ENCODE measurements at places on chromosomes 3 and 15.

DNA sequence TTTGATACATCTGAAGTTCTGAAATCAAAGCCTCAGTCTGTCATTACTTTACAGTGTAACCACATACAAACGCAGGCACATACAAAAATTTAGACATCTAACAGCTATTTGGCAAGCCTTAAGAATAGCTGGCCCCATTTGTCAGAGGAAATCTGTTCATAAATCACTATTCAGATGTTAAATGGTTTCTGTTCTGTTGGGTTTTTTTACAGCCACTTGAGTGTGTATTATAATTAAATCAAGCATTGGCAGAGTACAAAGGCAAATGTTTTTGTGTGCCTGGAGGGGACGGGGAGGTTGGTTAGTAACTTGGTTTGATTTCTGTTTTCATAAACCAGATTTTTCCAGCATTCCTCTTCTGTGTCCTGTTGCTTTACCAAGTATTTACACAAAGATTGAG lies 24.1 kb downstream of the PIGB start:
- DNase-seq = no peak

DNA sequence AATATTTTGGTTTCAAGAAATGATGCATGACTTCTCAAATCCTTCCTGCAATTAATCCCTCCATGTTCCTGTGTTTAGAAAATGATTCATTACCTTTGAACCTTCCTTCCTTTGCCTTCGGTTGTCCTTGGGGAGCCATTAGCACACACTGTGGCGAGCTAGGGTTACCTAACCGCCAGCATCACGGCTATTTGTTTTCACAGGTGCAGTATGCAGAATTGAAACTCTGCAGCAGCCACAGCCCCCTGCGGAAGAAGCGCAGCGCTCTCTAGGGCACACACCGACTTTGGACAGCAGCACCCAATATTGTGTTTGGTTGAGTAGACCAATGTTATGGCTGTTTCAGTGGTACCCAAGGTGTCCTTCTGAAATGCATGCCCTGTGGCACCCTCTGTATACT lies 247.4 kb downstream of the MCTP2 start:
- DNase-seq = no peak

GRCh38 chr3:41323467-41324155 lies 124.3 kb downstream of the CTNNB1 start:
- no peak for DNase-seq

GRCh38 chr3:117278424-117279190 lies 569.0 kb downstream of the TUSC7 start:
- no peak for DNase-seq

GRCh38 chr15:42324308-42324707 lies 35.0 kb upstream of the CAPN3 start:
- no peak for DNase-seq

- DNase-seq = no peak
Observed at GRCh38 chr15:33517944-33518343, 207.2 kb downstream of the RYR3 start.

DNA sequence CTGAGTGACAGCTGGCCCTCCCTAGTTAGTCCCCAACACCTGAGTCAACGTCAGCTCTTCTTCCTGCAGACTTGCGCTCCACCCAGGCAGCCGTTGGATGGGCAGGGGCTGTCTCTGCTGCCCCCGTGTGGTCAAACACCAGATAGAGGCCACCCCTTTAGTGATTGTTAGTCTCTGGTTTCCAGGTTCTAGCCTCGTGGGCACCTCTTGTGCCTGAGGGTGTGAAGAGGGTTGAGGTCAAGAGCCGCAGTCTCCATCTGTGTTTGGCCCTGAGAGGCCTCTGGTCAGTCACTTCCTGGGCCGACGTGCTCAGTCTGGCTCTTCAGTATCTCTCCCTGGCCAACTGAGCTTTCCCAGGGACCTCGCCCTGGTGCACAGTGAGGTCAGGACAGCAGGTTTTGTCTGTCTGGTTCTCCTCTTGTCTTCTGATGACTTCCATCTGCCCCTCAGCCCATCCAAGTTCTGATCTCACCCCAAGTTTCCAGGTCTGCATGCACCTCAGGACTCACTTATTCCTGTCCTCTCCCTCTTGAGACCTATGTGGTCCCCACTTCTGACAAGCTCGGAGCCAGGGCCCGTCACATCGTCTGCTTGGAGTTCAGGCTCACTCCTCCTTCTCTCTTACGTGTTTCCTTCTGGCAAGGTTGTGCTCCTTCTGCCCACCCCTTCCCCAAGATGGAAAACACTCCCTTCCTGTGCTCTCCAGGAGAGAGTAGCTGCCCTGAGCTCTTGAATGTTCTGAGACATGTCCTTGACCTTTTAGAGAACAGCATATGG lies 20.9 kb downstream of the CD276 start:
- DNase-seq = peak; percentile 45

- DNase-seq = no peak
Observed at GRCh38 chr3:61600195-61600594, 38.8 kb downstream of the PTPRG start.

GRCh38 chr3:87088993-87089841 lies 98.3 kb upstream of the VGLL3 start:
- DNase-seq = no peak

GRCh38 chr15:90411176-90411575 lies 23.1 kb downstream of the IQGAP1 start:
- no peak for DNase-seq

- no peak for DNase-seq
Observed at GRCh38 chr3:105523501-105523900, 156.8 kb downstream of the ALCAM start.

DNA sequence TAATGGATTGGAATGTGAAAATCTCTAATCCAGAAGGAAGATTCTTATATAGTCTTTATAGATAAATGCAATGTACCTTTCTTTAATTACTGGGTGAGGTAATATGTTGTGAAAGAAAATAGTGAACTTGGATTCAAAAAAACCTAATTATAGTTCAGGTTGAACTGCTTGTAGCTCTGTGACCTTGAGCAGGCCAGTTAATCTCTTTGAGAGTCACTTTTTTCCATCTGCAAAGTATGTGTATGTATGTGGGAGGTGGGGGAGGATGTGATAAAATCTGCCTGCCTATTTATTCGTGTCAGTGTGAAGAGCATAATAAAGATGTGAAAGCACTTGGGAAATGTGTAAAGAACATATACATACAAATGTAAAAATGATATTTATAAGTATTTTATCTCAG lies 34.4 kb downstream of the GLCE start:
- no peak for DNase-seq

- no peak for DNase-seq
Observed at GRCh38 chr3:124530916-124531315, 199.3 kb upstream of the UMPS start.

- no peak for DNase-seq
Observed at GRCh38 chr3:186754006-186754405, 29.4 kb upstream of the EIF4A2 start.

- no peak for DNase-seq
Observed at GRCh38 chr3:184144505-184144904, 9.3 kb downstream of the EIF2B5 start.

DNA sequence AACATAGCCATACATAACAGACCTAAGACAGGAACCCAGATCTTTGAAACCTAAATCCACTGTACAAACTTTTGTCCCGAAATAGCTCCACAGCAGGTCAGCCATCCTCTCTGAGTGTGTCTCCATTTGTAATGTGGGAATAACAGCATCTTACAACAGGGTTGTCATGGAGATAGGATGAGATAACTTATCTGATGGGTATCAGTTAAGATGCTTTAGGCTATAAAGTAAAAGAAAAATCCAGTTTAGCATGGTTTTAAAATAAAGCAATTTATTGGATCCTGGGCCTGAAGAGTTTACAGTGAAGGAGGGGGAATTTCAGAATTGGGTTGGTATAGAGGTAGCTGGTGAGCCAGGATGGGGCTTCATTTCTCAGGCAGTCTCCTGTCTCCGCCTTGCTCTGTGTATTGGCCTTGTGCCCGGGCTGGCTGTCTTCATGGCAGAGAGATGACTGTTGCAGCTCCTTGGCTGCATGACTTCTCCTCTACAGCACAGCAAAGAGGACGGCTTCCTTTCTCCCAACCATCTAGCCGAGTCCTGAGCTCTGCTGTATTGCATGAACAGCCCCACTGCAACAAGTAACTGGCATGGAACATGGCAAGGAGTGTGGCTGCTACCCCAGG lies 131.9 kb upstream of the PROK2 start:
- DNase-seq = no peak

Data from activated T-helper 9 cell treated with anti-CD3 and anti-CD28 coated beads, Interleukin-2, amount 50 U/mL, for 16 hours (primary cell).